ENCODE measurements at places on chromosomes 2 and 18.

- no peak for DNase-seq
These were observed 10.4 kb upstream of the UBE2F start for GRCh38 chr2:237956402-237956736.

DNA sequence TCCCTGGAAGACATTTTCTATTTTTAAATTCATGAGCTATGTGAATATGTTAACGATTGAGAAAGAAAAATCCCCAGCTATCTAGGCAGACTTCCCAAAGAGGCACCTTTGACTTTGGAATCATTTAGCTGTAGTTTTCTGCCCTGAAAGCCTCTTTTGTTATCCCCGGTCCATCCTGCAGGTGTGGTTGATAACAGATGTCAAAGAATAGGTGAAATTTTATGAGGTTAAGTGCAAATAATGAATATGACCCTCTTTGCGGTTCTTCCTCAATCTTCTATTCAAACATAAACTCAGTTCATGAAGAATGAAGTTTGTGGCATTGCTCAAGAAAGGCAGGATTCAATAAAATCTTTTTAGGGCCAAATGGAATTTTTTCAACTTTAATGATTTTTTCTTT, 51.6 kb upstream of the ATP8B1 start:
- DNase-seq = no peak

DNA sequence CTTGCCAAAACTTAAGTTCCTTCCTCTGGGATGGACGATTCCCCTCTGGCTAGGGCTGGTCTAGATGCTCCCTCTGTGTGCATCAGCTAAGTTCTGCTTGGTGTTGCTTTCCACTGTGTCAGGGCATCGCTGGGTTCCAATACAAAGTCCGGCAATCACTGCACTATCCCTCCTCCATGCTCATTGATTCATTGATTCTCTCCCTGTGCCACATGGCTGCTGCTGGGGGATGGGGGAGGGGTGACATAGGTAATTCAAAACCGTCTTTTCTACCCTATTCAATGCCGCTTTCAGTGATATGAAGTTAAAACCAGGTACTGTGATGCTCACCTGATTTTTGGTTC, 22.8 kb downstream of the IL1RN start:
- no peak for DNase-seq

DNA sequence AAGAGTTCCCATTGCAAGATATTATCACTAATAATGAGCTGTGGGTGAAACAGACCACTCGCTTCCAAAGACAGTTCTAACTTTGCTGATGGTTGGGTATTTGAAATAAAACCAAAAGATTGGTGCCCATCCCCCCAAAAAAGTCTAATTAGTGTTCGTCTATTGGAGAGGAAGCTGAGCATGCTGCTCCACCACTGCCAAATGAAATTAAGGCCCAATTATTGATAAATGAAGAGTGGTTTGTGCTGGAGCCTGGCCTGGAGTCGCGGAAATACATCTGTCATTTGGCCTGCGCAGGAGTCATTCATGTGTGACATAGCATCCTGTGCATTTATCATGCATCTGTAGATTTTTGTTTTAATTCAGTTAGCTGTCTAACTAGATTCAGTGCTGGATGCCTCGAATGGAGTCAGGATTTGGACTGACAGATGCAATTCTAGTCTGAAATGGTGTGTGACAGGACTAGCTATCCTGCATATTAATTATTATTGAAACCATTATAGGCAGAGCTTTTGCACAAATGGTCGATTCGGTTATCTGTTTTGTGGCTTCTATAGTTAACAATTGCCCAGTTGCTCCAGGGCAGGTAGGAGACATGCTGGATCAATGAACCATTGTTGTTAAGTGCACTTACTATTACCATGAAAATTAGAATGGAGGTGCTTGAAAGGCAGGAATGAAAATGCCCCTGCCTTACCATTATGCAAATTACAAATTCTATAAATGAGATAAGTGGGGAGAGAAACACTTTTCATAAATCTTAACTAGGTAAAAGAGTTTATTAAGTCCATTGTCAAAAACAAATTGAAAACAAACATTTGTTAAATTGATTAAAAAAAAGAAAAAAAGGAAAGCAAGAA, 450.4 kb upstream of the TCF4 start:
- DNase-seq = no peak

GRCh38 chr2:177897278-177897677, 175.3 kb downstream of the PDE11A start:
- DNase-seq = no peak

GRCh38 chr2:57740891-57741290, 305.7 kb upstream of the VRK2 start:
- DNase-seq = no peak

DNA sequence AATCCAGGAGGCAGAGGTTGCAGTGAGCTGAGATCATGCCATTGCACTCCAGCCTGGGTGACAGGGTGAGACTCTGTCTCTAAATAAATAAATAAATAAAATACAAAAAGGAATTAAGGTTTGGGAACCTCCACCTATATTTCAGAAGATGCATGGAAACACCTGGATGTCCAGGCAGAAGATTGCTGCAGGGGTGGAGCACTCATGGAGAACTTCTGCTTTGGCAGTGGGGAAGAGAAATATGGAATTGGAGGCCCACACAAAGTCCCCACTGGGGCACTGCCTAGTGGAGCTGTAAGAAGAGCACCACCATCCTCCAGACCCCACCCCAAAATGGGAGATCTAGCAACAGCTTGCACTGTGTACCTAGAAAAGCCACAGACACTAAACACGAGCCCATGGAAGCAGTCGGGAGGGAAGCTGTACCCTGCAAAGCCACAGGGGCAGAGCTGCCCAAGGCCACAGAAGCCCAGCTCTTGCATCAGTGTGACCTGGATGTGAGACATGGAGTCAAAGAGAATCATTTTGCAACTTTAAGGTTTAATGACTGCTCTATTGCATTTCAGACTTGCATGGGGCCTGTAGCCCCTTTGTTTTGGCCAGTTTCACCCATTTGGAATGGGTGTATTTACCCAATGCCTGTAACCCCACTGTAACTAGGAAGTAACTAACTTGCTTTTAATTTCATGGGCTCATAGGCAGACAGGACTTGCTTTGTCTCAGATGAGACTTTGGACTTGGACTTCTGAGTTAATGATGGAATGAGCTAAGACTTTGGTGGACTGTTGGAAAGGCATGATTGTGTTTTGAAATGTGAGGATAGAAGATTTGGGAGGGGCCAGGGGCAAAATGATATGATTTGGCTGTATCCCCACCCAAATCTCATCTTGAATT, 265.3 kb downstream of the ZEB2 start:
- DNase-seq = no peak

DNA sequence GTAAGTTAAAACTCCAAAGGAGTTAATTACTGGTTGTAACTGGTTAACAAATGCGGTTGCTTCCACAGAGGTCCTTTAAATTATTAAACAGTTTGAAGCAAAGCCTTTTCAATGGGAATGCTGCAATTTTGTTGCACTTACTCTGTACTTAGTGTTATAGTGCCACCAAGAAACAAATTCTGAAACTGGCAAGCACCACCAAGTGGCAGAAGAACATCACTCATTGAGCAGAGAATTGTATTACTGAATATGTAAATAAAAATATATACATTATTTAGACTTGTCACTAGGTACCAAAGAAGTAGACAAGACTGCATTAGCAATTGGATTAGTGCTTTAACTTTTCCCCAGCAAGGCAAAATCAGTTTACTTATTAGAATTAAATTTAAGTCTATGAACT, 2.6 kb upstream of the TMEFF2 start:
- peak; percentile 28 for DNase-seq

GRCh38 chr18:6882401-6882800, 152.9 kb downstream of the ARHGAP28 start:
- DNase-seq = no peak

DNA sequence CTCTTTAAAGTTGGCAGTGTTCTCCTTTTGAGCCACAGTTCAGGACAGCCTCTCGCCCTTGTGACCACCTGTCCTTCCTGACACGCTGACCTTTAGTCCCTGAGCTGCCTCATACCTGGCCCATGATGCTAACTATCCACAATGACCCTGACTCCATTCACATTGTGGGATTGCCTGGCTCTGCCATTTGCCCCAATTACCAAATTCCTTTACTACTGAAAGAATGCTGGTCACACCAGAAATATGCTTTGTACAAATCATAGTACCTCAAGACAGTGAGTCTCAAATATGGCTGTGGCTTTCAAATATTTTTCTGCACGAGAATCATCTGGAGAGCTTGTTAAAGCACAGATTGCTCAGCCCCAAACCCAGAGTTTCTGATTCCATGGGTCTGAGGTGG, 54.2 kb downstream of the LTBP1 start:
- peak; percentile 66 for DNase-seq
